ENCODE measurements at places on chromosomes 2 and 18.

DNA sequence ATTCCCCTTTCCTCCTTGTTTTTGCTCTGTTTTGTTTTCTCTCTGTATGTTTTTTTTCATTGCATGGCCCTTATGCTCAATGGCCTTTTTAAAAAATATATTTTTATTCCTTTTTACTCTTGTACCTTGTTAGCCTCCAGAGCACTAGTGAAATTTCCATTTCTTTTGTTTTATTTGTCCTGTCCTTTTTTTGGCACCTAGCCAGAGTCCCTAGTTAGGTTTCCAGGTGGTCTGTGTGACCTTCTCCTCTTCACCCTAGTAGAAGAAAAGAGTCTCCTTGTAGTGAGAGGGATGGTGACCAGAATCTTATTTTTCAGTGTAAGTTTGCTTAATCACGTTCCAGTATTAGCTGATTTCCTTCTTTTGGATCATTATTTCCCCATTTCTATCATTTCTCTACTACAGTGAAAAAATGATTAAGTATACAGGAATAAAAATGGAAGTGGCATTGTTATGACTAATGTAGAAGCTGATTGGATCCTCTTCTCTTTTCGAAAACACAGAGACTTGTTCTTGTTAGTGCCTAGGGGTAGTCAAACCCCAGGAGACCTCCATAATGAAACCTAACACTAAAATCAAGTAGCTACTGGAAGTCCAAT is 65.9 kb downstream of the NBEAL1 start:
- no peak for DNase-seq

DNA sequence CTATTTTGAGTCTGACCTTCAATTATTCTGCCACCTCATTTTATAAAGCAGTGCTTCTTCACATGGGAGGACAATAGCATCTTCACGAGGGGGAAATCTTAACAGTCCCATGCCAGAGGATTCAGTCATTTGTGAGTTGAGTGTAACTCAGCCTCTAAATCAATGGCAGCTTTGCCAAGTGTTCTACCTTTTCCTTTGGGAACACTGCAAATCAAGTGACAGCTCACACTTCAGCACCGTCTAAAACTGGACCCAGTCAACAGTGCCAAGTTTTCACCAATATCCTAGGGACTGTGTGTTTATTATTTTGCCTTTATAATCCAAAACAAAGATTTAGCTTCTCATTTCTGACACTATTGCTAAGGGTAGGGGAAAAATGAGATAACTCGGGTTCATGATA is 133.6 kb downstream of the FIGN start:
- no peak for DNase-seq

GRCh38 chr2:193883820-193884219 is 1689.1 kb upstream of the TMEFF2 start:
- no peak for DNase-seq

DNA sequence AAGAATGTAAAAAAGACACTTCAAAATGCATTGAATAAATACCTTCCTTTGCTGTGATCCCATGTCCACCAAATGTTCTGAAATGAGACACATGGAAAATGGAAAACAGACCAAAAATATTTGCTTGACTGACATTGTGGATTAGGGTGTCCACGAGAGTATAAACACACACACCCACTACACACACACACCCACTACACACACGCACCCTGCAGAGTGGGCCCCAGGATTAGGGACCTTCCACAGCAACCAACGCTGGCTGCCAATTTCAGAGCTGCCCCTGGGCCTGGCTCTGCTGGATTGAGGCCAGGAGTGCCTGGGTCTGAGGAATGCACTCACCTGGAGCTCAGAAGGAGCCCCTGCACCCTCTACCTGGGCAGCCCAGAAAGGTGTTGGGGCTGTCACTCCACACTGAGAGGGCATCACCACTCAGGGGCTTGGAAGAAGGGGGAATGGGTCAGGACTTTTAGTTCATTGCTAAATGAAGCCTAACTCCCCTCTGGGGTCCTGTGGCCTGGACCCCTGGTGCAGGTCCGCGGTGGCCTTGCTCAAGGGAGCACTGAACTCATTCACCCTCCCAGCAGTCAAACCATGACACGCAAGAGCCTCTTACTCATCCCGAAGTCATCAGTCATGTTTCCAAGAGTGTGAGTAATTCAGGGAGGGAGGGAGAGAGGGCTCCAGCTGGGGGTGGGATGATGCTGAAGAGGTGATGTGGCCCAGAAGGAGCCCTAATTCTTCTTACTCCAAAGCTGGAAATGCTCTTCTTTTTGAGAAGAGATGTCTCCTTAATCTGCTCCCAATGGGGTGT is 50.2 kb upstream of the PLB1 start:
- peak; percentile 36 for DNase-seq

DNA sequence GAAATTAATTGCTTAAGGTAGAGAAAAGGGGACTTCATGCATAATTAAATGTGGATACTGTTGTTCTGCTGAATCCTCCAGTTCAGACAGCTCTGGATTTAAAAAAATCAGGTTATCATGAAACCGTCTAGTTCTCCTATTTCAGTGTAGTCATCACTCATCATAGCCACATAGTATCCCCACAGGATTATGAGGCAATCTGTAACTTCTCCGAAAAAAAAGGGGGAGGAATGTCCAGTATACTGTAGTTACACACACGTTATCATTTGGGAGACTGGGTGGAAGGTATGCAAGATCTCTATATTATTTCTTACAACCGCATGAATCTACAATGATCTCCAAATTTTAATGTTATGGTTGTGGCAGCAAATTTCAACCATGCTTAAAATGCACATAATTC is 114.0 kb downstream of the HIBCH start:
- DNase-seq = no peak

DNA sequence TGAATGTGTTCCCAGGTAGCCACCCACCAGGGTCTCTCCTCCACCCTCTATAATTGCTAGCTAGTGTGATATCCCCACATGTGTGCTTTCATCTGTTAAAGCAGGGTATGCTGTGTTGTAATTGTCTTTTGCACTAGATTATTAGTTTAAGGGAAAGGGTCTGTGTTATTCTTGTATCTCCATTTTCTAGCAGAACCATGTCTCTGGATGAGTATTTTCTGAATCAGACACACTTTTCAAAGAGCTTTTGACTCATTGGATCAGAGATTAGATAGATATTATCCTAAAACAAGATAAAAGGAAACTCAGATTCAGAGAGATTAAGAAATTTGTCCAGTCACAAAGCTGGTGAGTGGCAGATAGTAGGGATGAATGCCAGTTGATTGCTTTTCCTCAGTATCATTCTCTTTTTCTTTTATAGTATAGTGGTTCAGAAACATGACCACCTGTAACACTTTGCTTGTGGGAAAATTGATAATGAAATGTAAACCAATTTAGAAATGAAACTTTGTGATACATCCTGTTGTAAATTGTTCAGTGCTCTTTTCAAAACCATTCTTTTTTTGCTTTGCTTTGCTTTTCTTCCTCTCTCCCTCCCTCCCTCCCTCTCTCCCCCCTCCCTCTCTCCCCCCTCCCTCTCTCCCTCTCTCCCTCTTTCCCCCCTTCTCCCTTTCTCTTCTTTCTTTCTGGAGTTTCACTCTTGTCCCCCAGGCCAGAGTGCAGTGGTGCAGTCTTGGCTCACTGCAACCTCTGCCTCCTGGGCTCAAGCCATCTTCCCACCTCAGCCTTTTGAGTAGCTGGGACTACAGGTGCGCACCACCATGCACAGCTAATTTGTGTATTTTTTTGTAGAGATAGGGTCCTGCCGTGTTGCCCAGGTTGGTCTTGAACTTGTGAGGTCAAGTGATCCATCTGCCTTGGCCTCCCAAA is 7.4 kb downstream of the MIB1 start:
- DNase-seq = no peak

GRCh38 chr2:190908532-190908931 is 27.9 kb downstream of the GLS start:
- no peak for DNase-seq

GRCh38 chr2:98301469-98301868 is 44.8 kb upstream of the CNGA3 start:
- no peak for DNase-seq

- no peak for DNase-seq
Observed at GRCh38 chr18:62609764-62610163, 86.9 kb downstream of the ZCCHC2 start.

DNA sequence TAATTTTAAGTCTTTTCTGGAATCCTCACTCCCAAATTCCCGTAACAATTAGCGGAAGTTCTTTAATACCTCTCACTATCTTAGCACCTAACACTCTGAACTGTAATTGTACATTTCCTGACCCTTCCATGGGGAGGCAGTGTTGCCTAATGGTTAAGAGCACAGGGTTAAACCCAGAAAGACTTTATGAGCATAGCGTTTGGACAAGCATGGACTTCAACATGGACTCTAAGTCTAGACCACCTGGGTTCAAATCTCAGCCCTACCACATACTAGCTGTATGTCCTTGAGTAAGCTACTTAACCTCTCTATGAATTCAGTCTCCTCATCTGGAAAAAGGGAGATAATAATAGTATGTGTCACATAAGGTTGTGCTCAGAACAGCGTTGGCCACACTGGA is 13.0 kb downstream of the ANTXR1 start:
- DNase-seq = no peak

DNA sequence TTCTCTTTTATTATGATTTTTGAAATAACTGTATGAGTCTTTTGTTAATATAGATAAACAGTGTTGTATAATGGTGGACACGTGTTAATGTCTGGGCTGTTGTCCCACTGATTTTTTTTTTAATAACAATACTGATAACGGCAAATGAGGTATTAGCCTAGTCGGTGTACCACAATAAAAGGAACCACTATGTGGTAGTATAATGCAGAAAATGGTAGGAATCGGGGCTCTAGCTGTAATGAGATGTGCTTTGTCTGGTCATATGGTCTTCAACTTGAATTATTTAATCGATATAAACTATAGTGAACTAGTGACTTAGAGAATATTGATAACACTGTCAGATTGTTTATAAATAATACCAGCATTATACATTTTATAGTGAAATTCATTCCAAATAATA is 517.9 kb upstream of the SPHKAP start:
- DNase-seq = no peak

DNA sequence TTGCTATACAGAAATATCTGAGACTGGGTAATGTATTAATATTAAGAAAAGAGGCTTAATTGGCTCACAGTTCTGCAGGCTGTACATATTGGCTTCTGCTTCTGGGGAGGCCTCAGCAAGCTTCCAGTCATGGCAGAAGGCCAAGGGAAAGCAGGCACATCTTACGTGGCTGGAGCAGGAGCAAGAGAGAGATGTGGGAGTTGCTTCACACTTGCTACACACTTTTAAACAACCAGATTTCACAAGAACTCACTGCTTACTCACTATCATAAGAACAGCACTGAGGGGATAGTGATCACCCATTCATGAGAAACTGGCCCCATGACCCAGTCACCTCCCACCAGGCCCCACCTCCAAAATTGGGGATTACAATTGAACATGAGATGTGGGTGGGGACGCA is 50.6 kb downstream of the MAPRE2 start:
- DNase-seq = no peak

GRCh38 chr2:85920810-85921545 is 32.2 kb upstream of the ST3GAL5 start:
- no peak for DNase-seq

GRCh38 chr2:153145470-153145978 is 333.0 kb downstream of the RPRM start:
- no peak for DNase-seq

- DNase-seq = no peak
Observed at GRCh38 chr2:170740660-170741059, 25.5 kb downstream of the SP5 start.

- no peak for DNase-seq
Observed at GRCh38 chr2:234388591-234388990, 108.3 kb downstream of the ARL4C start.

- DNase-seq = no peak
Observed at GRCh38 chr18:28045880-28046279, 131.1 kb downstream of the CDH2 start.

DNA sequence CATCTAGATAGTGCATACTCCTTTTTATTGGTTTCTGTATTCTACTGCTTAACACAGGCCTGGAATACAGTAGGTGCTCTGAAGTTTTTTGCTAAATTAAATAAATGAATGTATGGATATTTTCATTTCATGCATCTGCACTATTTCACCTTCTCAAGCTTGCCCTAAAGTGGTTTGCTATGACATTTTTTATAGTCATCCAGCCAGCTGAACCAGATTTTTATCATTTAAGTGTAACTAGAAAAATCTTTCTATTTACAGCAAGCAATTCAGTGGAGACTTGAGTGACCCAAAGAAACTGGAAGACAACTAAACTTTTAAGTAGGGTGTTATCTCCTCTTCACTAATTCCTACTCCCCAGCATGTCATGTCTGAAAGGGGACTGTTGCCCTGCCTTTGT is 354.9 kb downstream of the OSR1 start:
- DNase-seq = no peak

DNA sequence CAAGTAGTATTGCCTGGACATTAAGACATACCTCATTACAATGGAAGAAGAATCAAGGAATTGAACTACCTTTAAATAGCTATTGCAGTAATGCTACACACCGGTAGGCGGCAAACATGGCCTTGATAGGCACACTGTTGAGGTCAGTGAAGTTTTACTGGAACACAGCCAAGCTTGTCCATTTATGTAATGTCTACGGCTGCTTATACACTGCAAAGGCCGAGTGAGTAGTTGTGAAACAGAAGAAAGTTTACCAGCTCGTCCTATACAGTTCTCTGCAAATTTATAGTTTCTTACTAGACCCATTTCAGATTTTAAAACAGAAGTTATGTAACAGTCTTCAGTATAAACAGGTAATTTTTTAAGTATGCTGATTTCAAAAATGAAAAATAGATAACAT is 38.8 kb downstream of the PPP4R1 start:
- no peak for DNase-seq

DNA sequence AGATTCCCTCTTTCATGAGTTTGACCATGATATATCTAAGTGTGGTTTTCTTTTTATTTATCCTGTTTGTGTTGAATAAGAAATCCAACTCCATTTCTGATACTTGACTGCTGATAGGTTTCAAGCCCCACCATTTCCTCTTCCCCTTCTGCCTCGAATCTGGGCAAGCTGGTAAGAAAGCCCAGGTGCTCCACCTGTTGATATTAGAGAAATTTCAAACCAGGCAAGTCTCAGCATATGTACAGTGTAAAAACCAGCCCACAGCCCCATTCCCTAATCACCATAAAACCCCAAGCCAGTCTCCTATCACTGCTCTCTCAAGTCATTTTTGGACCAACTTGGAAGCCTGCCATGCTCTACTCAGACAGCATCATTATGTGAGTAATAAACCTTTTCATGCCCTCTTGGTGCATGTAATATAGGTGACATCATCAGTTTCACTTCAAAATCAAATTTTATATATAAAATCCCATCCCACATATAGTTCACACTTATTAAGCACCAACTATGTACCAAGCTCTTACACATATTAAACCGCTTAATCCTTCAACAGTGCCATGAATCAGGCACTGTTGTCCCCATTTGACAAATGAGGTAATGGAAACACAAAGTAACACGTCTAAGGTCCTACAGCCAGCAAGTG is 46.6 kb downstream of the SMAD2 start:
- no peak for DNase-seq

DNA sequence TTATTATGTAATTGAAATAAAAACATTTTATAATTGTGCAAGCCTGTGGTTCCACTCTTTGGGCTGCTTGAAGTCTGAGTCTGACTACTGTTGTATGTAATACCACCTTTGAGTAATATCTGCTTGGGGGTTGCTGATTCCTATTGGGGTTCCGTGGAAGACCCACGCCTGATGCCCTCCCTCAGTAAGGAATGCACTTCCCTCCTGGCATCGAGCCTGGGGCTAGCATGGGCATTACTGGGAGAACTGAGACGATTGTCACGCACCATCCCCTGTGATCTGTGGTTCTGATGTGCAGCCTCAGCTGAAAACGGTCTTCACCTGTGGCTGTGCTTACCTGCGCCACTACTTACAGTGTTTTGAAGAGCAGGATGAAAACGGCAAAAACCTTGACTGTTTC is 32.7 kb upstream of the RBM44 start:
- DNase-seq = no peak

Data from activated CD4-positive, alpha-beta T cell treated with anti-CD3 and anti-CD28 coated beads, Interleukin-2, amount 50 U/mL, for 4 hours (primary cell).